ENCODE measurements at places on chromosomes 1 and 21. TPM values are rescaled to one million over a fixed set of nuclear protein-coding genes. Genes with fewer than 3 reads are reported as not detected.

Gene FAM110D
- not detected for total RNA-seq

Gene CYP2J2
- 20.8 TPM for total RNA-seq

DNA sequence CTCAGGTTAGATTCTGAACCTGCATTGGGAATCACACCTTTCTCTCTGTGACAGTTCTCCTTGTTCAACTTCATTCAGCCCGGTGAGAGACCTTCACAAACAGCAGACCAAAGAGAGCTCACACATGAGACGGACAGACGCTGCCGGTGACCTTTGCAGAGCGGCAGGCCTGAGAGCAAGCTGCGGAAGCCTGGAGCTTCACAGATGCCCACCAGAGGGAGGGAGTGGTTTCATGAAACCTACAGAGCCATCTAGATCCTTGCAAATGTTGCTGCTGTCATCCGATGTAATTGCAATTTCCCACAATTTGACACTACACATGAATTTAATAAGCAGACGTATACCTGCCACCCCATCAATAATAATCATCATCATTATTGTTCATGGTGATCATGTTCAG lies 39.4 kb downstream of the GRIK3 start:
- DNase-seq = no peak

Gene VASH2
- 113 TPM for total RNA-seq

- DNase-seq = no peak
Measured at GRCh38 chr1:212862111-212862690, 4.1 kb downstream of the FLVCR1 start.

DNA sequence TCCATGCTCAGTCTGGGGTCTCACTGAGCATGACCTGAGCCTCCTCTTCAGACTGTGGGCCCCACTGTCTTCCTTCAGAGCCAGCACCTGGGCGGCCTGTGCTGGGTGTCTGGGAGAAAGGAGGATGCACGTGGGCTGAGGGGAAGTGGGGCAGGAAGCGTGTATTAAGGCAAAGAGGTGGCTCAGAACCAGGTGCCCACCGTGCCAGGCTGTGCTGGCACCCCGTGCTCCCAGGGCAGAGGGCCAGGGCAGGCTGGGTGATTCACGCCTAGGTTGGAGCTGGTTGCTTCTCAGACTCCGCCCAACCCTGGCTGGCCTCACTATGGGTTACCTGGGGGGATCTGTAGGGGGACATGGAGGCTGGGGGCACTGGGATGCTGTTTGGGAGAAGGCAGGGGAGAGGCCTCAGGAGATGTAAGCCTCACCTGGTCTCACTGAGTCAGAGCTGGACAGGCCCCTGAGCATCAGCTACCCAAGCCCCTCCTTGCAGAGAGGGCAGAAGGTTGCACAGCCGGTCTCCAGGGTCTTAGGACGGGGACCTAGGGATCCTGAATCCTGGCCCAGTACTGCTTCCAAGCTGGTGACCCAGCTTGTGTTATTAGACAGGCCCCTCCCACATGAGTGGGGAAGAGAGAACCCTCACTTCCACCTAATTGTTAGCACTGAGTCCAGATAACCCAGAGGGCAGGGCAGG lies 18.6 kb upstream of the PADI1 start:
- DNase-seq = no peak

Gene S100A16
- total RNA-seq = 591 TPM

Gene KRTAP12-2
- not detected for total RNA-seq

DNA sequence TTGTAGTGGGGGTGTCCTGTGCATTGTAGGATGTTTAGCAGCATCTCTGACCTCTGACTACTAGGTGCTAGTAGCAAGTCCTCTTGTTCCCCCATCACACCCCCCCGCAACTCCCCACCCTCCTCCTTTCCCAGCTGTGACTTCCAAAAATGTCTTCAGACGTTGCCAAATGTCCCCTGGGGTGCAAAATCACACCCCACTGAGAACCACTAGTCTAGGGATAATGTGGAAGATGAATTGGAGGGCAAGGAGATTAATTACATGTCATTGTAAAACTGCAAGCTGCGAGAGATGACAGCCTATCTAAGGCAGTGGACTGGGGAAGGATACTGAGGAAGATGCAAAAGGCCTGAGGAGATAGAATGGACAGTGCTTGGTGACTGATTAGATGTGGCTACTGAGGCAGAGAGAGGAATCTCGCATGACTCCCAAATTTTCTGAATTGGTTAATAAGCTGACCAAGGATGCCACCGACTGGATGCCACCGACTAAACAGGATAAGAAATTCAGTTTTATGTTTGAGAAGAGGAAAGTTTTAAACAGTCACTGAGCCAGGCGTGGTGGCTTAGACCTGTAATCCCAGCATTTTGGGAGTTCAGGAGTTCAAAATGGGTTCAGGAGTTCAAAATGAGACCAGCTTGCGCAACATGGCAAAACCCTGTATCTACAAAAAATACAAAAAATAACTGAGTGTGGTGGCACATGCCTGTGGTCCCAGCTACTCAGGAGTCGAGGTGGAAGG lies 3.1 kb upstream of the JAK1 start:
- DNase-seq = no peak

Gene SPATA45
- total RNA-seq = not detected

GRCh38 chr1:99869723-99870122 lies 19.6 kb downstream of the AGL start:
- DNase-seq = no peak

Gene E2F2
- 0.16 TPM for total RNA-seq

- DNase-seq = peak; percentile 57
Measured at GRCh38 chr1:213123536-213123935, 72.5 kb downstream of the RPS6KC1 start.
